Fibroblast of skin of scalp (primary cell): ENCODE measurements at places on chromosomes 7 and 10.

GRCh38 chr10:14879124-14879927, 660 bp downstream of the SUV39H2 start:
- DNase-seq: peak; percentile 13

DNA sequence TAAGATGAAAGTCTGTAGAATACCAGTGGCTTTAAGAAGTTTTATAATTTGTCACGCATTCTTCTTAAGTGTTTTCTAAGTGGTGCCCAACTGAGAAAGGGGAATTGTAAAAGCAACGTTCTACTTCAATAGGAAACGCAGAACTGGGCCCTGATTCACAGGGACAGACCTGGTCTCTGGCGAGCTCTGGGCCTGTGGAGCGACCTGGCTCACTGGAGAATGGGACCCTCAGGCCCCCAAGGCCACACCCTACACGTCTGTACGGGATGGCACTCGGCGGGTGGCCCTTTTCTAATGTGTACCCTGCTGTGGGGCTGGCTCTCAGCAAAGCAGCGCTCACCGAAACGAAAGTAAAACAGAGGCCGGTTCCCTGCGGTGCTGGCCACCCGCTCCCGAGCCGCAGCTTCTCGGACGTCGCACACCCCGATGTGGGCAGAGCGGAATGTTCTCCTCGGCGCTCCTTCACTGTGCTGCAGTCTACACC, 205.0 kb downstream of the DIP2C start:
- peak; percentile 71 for DNase-seq

DNA sequence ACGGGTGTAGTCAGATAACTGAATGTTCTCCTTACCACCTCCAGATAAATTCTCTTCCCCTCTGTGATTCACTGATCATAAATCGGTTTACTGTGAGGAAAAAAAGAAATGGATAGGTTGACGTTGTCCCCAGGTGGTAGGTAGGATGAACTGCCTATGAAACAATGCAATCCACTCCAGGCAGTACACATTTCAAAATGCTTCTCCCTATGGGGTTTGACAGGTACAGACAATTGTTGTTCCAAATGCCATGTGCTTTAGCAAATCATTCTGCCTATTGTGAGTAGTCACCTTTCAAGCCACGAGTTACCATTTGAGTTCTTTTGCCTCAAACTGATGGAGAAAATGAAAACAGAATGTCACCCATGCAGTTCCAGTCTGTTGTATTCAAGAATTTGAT, 21.8 kb downstream of the VIM start:
- no peak for DNase-seq

- no peak for DNase-seq
Observed at GRCh38 chr7:123792547-123792946, 43.7 kb upstream of the WASL start.

DNA sequence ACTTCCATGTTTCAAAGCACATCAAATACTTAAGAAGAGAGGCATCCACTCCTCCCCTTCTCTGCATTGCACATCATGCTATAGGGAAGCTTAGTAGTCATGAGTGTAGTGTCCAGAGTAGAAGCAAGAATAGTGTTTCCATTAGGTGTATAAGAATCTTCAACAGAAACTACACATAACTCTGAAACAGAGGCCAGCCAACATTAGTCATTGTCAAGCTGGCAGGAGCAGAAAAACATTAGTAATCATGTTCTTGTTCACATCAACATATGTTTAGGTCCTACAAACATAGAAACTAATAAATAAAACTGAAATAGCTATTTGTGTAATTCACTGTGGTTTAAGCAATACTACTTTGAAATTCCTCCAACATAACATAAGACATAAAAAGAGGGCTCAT, 370.2 kb downstream of the PPP1R3A start:
- no peak for DNase-seq

DNA sequence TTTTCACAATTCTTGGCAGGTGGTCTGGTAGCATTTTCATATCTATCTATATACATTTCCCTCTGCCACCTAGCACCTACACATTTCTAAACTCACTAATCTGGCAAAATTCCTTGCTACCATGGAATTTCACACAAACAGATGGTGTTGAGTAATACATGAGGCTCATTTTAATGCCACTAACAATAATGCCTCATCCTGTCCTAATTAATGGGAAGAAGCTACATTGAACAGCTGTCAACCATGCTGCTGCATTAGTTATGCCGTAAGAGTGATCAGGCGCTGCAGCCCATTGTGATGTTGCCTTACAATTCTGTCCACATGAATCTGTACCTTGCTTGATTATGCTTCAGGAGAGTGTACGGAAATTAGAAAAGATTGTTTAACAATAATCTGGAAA, 23.2 kb downstream of the COL1A2 start:
- peak; percentile 64 for DNase-seq

DNA sequence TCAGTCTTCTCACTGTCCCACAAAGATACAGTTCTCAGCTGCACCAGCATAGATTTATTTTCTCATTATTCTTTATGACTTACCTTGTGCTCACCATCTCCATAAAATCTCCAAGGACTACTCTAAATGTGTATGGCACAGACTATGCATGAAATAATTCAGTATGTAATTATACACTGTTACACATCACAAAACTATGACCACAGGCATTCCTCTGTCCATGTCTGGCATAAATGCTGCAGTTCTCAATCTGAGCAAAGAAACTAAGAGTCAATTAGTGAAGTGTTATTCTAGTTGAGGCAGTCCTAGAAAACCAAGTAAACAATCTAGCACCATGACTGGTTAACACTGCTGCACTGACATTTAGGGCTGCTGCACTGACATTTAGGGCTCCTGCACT, 2.7 kb downstream of the CYCS start:
- peak; percentile 73 for DNase-seq

DNA sequence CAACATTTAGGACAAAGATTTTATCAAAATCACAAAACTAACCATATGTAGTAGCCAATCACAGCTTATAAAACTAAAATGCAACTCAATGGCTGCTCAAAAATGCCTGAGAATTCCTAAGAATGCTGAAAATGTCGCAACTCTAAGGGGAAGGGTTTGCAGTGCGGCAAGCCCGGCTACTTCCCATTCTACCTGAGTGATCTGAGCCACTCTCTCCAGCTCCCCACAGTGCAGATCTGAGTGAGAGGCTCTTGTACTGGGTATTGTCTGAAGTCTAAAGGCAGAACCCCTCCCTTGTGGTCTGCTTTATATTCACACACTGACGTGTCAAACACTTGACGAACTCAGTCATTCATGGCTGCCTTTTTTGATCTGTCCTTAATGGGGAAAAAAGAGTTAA, 28.9 kb downstream of the RAB11FIP2 start:
- DNase-seq: no peak

DNA sequence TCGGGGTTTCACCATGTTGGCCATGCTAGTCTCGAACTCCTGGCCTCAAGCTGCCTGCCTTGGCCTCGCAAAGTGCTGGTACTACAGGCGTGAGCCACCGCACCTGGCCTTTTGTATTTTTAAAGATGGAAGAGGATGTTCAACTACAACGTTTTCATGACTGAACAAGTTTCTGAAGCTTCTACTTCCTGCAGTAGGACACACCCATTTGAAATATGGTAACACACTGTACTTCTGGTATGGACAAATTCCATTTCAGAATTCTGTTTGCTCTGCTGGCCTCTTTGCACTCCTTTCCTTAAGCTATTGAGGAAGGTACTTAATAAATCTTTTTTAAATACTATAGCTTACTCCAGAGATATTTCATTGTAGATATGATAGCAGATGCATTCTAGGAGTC, 10.9 kb upstream of the CDK1 start:
- no peak for DNase-seq
